ENCODE measurements at places on chromosomes 11 and 22.

GRCh38 chr22:28462901-28463300 lies 216.7 kb downstream of the TTC28 start:
- DNase-seq, result no peak

DNA sequence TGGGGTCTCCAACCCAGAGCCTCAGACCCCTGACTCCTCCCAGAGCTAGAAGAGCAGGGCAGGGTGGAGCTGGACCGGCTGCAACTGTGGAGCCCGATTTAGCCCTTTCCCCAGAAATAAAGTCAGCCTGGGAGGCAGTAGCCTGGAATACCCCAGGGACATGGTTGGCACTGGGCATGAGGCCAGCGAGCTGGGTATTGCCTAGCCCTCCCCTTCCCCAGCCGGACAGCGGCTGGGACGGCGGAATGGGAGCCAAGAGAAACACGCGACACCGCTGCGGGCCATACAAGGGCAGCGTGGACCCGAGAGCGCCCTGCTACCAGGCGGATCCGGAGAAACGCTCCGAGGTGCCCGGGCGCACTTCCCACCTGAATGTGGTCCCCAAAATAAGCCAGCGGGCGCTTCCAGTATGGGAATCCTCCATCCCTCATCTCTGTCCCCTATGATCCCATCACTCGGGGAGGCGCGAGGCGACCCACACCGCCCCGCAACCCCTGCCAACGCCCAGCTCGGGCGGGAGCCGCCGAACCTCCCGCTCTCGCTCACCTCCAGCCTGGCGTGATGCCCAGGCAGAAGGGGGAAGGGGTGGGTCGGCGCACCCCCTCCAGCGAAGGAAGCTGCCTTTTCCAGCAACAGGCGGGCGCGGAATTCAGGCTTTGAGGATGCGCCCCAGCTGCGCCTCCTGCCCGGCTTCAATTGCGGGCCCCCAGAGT lies 758 bp downstream of the MCAM start:
- no peak for DNase-seq

DNA sequence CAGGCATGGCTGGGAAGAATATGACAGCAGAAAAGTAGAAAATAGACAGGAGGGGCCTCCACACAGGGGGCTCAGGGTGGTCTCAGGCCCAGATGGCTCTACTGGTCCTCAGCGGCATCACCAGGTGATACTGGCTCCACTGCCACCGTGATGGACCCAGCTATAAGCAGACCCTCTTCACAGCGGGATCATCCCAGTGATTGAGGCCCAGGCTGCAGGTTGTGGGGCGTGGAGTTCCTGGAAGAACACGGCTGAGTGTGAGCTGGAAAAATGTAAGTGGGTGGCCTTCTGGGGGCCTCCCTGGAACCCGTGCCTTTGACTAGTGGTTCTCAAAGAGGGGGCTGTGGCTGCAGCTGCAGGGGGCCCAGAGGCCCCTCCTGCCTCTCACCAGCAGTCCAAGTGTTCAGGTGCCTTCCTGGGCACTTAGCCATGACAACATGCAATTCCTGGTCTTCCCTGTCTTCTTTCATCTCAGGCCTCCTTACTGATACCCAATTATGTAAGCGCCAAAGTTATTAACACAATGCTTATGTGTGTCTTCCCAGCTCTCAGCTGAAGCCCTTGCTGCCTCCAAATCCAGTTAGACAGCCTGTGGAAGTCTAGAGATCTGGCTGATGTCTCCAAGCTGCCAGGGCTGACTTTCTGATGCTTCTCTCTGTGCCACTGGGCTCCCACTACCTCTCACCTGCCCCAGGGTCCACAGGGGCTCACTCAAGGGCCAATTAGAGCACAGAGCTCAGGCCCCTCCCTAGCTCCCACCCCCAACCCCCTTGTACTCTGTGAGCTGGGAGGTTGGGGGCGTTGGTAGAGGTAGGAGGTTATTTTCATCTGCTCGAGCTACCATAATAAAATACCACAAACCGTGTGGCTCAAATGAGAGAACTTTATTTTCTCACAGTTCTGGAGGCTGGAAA lies 110.1 kb upstream of the LMO1 start:
- no peak for DNase-seq

DNA sequence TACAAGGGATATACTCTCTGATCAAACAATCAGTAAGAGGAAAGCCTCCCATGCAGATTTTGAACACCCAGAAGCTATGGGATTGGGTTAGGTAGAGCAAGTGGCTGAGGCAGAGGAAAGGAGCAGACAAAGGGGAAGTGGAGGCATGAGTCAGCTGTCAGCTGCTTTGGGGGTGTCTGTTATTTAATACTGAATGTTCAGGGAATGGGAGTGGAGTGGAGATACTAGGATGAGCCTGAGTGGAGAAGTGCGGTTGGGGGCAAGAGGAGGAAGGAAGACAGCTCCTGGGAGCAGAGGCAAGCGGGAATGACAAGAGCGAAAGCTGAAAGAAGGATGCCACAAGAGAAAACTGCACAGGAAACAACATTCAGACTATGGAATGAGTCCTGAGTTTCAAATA lies 22.7 kb upstream of the TMPRSS5 start:
- DNase-seq, result no peak

DNA sequence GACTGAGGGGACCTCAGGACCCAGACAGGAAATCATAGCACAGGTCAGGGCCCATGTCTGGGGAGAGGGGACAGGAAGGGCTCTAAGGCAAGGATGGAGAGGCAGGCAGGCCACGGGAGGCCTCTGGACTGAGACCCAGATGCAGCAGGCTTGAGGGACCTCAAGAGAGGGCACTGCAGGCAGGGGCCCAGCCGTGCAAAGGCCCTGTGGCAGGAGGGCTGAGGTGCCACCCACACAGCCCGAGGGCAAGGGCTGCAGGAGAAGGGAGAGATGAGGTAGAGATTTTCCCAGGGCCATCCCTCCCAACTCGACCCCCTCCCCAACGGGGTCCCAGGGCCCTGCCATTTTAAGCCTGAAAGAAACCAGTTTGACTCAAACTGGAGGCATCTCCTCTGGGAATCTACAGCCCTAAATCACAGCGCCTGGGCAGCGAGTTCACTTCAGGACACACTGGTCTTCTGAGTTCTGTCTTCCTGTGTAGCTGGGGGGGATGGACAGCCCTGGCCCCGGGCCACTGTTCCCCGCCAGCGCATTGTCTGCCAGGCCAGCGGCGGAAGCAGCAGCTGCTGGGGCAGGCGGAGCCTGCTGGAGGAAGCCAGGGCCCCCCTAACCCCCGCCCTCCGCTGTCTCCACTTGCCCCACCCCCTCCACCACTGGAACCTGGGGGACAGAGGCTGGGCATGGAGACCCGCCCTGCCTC lies 20.3 kb upstream of the WNT7B start:
- no peak for DNase-seq

GRCh38 chr11:115912484-115912945 lies 408.3 kb upstream of the CADM1 start:
- DNase-seq, result no peak
